ENCODE measurements at places on chromosomes 11 and 22.

DNA sequence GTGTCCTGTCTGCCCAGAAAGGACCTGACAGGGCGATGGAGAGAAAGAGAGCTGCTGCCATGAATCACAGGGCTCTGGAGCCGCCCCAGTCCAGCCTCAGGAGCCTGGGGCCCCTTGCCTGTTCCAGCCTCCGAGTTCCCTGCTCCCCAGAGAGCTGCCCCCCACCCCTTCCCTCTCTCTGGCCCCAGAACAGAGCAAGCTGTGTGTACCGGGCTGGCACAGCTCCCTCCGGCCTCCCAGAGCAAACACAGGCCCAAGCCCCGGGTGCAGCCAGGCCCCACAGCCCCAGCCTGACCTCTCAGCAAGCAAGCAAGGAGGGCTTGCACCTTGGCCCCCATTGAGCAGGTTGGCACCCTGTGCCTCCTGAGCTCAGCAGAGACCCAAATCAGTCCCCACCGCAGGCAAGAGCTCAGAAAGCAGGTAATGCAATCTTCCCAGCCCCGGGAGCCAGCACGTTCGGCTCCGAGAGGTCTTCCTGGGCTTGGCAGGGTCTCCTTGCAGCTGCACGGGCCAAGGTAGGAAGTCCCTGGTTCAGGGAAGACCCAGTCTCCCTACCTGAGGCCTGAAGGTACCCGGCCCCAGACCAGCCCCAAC is 1.4 kb downstream of the PACSIN3 start:
- no peak for DNase-seq

GRCh38 chr11:121265586-121265985 is 27.0 kb upstream of the SC5D start:
- DNase-seq: no peak

GRCh38 chr11:133082453-133082781 is 449.9 kb downstream of the OPCML start:
- DNase-seq: no peak

DNA sequence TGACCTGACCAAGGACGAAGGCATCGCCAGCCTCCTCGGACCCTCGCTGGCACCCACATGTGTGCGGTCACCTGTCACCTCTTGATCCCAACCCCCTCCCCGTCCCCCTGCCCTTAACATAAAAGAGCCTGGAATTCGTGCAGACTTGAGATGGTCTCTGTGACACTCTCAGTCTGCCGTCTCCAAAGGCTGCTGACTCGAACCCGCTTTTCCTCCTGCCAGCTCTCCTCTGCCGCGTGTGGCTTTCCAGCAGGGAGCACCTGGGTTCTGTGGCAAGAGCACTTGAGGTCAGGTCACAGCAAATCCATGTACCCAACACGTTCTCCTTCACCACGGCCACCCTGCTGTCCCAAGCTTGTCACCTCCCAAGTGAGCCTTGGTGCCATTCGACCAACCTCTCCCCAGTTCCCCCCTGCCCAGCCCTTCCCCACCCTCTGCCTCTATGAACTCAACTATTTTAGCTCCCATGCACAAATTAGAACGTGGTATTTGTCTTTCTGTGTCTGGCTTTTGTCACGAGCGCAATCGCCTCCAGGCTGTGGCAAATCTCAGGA is 207.6 kb downstream of the BRD1 start:
- no peak for DNase-seq

DNA sequence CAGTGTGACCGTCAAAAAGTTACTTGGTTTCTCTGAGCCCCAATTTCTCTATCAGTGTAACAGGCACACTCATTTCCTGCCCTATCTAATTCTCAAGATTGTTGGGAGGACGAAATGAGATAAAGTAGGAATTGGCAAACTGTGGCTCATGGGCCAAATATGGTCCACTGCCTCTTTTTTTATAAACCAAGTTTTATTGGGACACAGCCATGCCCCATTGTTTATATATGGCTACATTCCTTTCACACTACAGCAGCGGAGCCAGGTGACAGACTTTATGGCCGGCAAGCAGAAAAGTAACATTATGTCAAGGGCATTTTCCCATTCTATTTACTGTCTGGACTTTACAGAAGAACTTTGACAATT is 116.7 kb upstream of the TIMP3 start:
- DNase-seq: no peak

DNA sequence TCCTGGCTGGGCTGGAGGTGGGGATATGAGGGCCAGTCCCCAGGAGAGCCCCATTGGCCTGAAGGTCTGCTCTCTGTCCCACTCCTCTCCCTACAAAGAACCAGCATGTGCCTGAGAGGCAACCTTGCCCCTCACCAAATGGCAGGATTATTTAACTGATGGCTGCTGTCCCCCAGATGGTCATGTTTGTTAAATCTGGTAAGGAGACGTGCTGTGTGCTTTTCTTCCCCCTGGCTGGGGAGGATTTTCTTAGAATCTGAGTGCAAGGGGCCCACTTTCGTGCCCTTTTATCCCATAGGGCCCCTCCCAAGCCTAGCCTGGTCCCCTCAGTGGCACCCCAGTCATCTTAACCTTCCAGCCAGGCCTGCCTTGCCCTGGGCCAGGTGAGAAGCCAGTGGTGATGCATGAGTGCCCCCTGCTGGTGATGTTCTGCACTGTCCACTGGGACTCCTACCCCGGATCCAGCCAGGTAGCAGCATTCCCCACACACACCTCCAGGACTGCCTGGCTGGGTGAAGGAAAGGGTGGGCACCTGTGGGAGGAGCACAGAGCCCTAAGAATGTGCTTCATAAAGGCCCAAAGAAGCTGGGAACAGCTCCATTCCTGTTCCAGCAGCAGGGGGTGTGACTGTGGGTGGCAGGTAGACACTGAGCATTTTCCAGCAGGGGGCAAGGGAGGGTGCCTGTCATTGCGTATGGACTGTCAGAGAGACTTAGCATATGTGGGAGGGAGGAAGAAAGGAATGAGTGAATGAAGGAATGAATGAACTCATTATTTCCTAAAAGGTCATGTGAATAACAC is 28.9 kb downstream of the MFNG start:
- peak; percentile 92 for DNase-seq

DNA sequence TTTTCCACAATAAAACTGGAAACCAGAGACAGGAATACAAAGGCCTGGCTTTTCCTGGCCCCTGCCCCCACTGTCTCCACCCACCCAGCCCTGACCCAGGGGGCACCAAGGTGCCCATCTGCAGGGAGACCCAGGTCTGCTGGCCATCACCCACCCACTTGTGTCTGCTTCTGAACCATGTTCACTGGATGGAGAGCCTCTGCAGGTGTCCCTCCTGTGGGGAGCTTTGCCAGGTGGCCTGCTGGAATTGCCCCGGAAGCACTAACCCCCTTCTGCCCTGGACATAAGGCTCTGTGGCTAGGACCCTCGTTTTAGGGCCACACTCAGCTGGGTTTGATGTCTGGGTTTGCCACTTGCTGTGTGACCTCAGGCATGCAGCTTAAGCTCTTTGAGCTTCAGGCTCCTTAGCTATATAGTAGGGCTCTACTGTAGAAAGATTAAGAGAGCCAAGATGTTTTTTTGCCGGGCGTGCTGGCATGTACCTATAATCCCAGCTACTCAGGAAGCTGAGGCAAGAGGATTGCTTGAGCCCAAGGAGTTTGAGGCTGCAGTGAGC is 3.9 kb downstream of the SCARF2 start:
- DNase-seq: no peak
